ENCODE measurements at places on chromosomes 3 and 15.

DNA sequence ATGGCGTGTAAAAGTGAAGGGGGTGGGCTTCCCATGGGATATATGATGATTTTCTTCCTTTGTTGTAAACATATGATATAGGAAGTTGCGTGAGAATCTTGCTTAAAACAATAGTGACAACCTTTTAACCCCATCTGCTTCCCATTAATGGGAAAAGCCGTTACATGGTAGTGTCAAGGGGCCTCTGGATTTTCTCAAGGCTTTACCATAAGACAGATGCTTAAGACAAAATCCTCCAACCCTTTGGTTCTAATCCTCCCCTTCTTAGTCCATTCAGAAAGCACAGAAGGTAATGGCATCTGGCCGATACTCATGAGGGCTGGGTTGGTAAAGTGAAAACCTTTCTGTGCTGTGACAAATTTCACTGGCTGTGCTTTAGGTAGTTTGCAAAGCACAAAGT, 25.0 kb downstream of the DPH3 start:
- no peak for DNase-seq

DNA sequence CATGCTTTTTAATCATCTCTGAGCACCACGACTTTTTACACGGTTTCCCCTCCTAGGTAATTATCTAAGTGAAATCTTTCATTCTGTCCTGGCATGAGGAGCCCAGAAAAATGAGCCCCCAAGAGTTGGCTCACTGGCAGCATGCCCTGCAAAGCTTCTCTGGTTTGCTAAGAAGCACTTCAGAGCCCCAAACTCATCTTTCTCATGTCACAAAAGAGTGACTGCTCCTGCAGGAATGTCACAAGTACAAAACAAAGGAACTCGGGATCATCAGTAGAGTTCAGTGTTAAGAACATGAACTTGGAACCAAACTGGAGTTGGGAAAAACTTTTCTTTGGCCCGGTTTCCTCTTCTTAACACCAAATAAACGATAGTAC, 123.9 kb downstream of the FOXB1 start:
- peak; percentile 62 for DNase-seq

DNA sequence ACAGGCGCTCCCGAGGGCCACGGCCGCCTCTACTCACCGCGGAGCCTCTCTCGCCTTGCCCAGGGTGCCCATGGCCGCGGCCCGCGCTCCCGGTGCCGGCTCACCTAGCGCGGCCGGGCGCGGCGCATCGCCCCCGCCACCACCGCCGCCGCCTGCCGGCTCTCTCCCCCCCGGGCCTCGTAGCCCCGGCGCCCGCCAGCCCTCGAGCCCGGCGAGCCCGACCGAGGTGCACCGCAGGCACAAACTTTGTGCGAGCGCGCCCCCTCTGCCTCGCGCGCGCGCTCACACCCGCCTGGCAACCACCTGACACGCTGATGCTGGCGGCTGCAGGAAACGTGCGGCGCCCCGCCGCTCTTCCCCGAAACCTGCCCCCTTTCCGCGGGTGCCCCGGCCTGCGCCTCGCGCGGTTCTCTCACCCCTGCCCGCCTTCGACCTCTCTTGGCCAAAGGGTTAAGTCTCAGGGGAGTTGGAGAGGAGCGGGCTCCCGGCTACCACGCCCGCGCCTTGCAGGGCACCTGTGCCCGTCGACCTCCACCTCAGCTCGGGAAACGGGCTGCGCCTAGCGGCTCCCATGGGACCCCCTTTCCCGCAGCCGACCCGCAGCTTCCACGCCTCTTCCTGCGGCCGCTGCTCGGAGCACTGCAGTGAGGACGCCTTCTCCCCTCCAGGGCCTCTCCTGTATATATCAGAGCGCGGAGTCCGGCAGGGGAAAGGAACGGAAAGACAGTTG, at the start of gene RASGRP1:
RASGRP1 (minus strand) TSS at position 258 of the 730 bp plus-strand sequence; CDS start at position 72, 186 bp downstream.
- peak; percentile 47 for DNase-seq

DNA sequence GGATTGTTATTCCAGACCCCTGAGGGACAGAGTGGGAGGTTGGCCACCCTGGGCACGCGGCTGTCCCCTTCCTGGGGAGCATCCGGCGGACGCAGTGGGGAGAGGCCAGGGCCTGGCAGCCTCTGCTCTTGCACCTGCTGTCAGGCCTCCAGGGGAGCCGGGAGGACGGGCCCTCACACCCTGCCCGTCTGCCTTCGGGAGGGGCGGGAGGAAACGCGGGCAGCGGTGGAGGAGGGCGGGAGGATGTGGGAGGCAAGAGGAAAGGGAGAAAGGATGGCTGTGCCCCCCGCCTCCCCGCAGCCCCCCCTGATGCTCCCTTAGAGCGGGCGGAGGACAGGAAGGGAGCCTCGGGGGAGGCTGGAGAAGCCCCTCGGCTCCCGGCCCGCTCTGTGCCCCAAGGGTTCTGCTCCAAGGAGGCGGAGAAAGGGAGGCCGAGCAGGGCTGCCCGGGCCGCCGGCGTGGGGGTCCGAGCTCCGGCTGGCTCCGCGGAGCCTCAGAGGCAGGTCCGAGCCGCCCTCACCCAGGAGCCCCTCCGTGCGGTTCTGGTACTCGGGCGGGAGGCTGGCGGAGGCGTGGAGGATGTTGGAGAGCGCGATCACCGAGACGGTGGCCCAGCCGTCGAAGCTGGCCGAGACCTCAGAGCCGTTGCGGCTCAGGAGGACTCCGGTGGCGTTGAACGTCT, 40.9 kb downstream of the MUC20 start:
- DNase-seq, result no peak

GRCh38 chr15:57477736-57478522, 101.6 kb downstream of the CGNL1 start:
- peak; percentile 13 for DNase-seq

GRCh38 chr3:173970281-173970680, 572.7 kb downstream of the NLGN1 start:
- DNase-seq, result peak; percentile 45
